Thoracic aorta endothelial cell (primary cell): ENCODE measurements at places on chromosomes 6 and 20. TPM values are rescaled to one million over a fixed set of nuclear protein-coding genes. Genes with fewer than 3 reads are reported as not detected.

Gene SMLR1
- total RNA-seq: not detected in 2 replicates

Gene C6orf132
- total RNA-seq: not detected in 2 replicates

Gene GGTLC1
- total RNA-seq: not detected in 2 replicates

Gene GLP1R
- total RNA-seq: not detected in 2 replicates

Gene METTL24
- total RNA-seq: not detected in 2 replicates

Gene PTCHD4
- 1.9 and 3.2 TPM in 2 replicates for total RNA-seq

Gene SRMS
- total RNA-seq: not detected in 2 replicates

Gene WFDC10B
- total RNA-seq: not detected in 2 replicates

Gene GABRR1
- total RNA-seq: not detected in 2 replicates

Gene TP53TG5
- total RNA-seq: not detected in 2 replicates

Gene GPR6
- total RNA-seq: not detected in 2 replicates

Gene DEF6
- total RNA-seq: 0.13 and 0.65 TPM in 2 replicates

Gene CCN6
- not detected in 2 replicates for total RNA-seq

Gene MAPK13
- 1.5 and 1.9 TPM in 2 replicates for total RNA-seq

Gene MCCD1
- total RNA-seq: not detected in 2 replicates

Gene MMP24
- 0.27 and 0.36 TPM in 2 replicates for total RNA-seq

Gene TTK
- total RNA-seq: 38.8 and 92.8 TPM in 2 replicates

Gene POPDC3
- 0.14 and 2.1 TPM in 2 replicates for total RNA-seq

Gene XKR7
- total RNA-seq: not detected in 2 replicates

Gene ULBP3
- total RNA-seq: 19.4 and 24.5 TPM in 2 replicates

Gene SNAP25
- not detected in 2 replicates for total RNA-seq

Gene PBOV1
- not detected in 2 replicates for total RNA-seq

Gene TTLL9
- not detected in 2 replicates for total RNA-seq

Gene POU5F1
- 0.27 TPM in 1 of 2 replicates, not detected in the other for total RNA-seq

Gene GPLD1
- 0.13 and 0.43 TPM in 2 replicates for total RNA-seq

Gene TFAP2C
- total RNA-seq: not detected in 2 replicates

Gene CST2
- not detected in 2 replicates for total RNA-seq

Gene LAMA4
- 444 and 607 TPM in 2 replicates for total RNA-seq
